Natural killer cell treated with Interleukin-12 subunit alpha and Interleukin-12 subunit beta and Interleukin-15 and Interleukin-18, amount 100 ng/mL, for 72 hours (primary cell): ENCODE measurements at places on chromosomes 7 and 10. TPM values are rescaled to one million over a fixed set of nuclear protein-coding genes. Genes with fewer than 3 reads are reported as not detected.
A peak's percentile ranks its signal among the peaks of the same experiment; 100 is the strongest.

Gene JCAD
- 0.69 TPM for total RNA-seq

Gene BICC1
- not detected for total RNA-seq

DNA sequence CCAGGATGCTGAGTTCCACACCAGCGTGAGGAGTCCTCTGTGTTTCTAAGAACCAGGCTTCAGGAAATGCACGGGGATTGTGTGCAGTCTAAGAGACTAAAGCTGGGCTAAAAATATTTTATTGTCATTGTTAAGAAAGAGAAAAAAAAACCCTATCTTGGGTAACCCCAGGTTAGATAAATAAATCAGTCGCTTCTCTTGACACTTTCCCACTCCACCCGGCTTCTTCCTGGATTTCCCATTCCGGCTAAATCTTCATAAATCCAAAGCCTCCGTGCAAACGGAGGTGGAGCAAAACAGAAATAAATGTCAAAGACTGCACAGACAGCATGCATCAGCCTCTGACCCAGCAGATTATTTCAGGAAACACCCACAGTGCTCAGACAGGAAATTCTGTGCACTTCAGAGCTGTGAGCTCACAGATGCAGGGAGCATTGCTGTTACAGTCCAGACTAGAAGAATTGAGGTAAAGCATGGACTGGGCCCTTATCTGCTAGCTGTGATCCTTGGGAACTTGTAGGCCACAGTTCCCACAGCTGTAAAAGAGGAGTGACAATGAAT is 44.8 kb upstream of the GRID1 start:
- H3K27ac ChIP-seq: peak overlapping the region; percentile 24
- peaks cover 5% of the 10 kb centered on the region for H3K36me3 ChIP-seq
- H3K27me3 ChIP-seq: peaks cover 2% of the 10 kb centered on the region
- H3K4me1 ChIP-seq: peaks cover 24% of the 10 kb centered on the region
- DNase-seq: no peak

DNA sequence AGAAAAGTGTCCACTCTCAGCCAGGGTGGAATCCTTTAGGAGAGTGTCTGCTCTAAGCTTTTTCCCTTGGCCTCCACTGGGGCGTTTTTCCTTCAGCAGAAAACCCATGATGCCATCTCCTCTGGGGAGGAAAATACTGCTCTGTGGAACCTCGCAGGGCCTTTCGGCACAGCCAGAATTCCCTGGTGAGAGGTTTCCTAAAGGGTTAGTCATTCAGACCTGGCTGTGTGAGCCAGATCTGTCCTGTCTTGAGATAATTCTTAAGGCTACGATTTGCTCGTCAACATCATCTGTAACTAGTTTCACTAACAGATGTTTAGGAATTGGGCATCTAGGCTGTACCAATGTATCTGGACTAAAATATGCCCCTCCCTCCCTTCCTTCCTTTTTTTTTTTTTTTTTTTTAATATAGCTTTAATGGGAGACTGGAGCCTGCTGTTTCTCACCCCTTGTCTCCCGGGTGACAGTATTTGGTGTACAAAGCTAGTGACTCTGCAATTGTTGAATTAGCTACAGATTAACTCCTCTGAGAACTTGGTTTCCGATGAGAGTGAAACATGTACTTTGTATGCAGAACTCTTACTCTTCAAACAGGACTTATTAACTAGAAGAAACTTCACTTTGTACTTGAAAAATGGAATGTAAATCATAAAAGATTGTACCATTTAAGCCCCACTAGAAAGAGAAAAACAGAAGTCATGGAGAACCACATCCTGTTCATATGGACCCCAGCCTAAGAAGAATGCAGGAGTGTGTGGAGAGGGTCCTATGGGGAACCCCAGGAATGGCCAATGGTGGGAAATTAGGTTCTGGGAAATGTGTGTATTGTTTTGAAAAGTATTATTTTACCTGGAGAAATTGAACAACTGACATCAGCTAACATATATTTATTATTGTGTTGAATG is 230.9 kb downstream of the CAMK1D start:
- H3K4me1 ChIP-seq: peaks cover 27% of the 10 kb centered on the region
- H3K4me3 ChIP-seq: no peak overlapping the region
- no peak for DNase-seq
- H3K27me3 ChIP-seq: no peaks in the 10 kb centered on the region
- peaks cover 2% of the 10 kb centered on the region for H3K36me3 ChIP-seq

DNA sequence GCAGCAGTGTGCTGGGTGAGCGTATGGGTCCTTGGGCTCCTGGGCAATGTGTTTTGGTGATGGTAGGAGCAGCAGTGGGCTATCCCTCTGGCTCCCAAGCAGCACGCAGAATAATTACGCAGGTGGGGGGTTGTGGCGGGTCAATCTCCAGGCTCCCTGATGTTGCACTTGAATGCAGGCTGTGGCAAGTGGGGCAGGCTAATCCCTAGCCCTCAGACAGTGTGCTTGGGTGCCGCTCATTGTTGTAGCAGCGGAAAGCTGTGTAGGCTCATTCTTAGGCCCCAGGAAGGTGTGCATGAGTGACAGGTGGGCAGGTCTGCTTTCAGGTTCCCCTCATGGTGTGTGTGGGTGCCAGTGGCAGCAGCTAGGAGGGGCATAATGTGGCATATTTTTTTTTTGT is 44.1 kb downstream of the LOXL4 start:
- peaks cover 14% of the 10 kb centered on the region for H3K36me3 ChIP-seq
- H3K27ac ChIP-seq: no peak overlapping the region
- no peaks in the 10 kb centered on the region for H3K27me3 ChIP-seq
- no peak overlapping the region for H3K4me3 ChIP-seq
- peaks cover 28% of the 10 kb centered on the region for H3K4me1 ChIP-seq
